ENCODE measurements at places on chromosomes 4 and X. TPM values are rescaled to one million over a fixed set of nuclear protein-coding genes. Genes with fewer than 3 reads are reported as not detected.

- DNase-seq, result no peak
Observed at GRCh38 chr4:185113340-185113739, 29.7 kb upstream of the SLC25A4 start.

DNA sequence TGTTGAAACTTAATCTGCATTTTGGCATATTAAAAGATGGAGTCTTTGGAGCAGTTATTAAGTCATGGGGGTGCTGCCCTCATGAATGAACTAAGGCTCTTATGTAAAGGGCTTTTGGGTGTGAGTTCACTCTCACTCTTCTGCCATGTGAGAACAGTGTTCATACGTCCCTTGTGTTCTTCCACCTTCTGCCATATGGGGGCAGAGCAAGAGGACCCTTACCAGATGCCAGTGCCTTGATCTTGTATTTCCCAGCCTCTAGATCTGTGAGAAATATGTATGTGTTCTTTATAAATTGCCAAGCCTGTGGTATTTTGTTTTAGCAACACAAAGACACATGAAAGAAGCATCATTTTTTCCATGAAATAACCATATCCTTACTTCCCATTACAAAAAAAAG lies 213.9 kb downstream of the SPOCK3 start:
- DNase-seq, result no peak

DNA sequence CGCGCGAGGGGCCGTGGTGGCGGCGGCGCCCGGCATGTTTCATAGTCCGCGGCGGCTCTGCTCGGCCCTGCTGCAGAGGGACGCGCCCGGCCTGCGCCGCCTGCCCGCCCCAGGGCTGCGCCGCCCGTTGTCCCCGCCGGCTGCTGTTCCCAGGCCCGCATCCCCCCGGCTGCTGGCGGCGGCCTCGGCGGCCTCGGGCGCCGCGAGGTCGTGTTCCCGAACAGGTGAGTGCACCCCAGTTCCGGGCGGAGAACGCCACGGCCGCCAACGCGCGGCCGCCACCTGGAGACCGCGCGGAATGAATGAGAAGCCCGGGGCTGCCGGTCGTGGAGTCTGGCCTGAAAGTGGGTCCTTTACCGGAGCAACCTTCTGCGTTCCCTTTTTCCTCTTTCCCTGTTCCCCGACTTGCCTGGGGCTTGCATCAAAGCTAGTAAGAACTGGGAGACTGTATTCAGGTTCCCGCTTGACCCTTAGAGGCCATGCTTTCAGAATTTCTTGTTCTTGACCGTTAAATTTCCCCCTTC lies 429 bp downstream of the NOCT start:
- peak; percentile 14 for DNase-seq

- DNase-seq, result no peak
Observed at GRCh38 chr4:159677521-159677920, 574.6 kb downstream of the RAPGEF2 start.

- DNase-seq, result peak; percentile 3
Observed at GRCh38 chrX:153029875-153030274, 26.4 kb upstream of the PNMA3 start.

- DNase-seq, result no peak
Observed at GRCh38 chr4:44522761-44523445, 74.3 kb upstream of the KCTD8 start.

DNA sequence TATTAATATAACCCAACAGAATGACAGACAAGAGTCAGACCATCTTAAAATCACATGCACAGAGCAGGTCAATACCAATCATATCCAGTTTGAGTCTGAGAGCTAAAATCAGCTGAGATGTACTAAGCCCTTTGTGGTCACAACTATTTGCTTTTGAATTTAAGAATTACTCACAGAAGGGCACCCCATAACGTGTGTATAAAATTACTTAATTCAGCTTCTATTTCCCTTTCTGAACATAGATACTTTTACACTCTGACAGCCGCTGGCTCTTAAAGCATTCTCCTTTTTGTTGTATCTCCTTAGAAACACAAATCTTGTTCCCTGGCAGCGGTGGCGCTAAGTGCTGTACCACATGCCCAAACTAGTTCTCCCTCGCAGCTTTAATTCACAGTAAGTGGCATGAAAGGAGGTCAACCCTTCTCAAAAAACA lies 14.8 kb upstream of the PPARGC1A start:
- no peak for DNase-seq

GRCh38 chr4:340011-340410 lies 2.4 kb downstream of the ZNF141 start:
- DNase-seq, result no peak

GRCh38 chr4:73609706-73610105 lies 10.5 kb downstream of the RASSF6 start:
- DNase-seq, result peak; percentile 16

- DNase-seq, result peak; percentile 23
Observed at GRCh38 chr4:81314897-81315470, 100.0 kb upstream of the PRKG2 start.

DNA sequence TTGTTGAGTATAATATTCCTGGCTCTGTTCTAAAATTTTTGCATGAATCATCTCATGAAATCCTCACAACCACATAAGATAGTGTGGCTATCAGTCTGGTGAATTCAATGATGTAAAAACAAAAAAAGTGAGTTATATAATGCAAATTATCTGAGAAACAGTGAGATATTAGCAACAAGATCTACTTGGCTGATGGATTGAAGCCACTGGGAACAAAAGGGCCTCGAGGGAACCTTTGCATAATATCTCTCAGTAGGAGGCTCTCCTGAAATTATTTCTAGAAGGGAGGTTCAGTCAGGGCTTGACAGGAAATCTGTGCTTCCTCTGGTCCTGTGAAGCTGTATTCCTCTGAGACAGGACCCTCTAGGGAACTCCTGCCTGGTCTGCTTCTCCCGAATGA lies 30.1 kb upstream of the NUP54 start:
- no peak for DNase-seq

DNA sequence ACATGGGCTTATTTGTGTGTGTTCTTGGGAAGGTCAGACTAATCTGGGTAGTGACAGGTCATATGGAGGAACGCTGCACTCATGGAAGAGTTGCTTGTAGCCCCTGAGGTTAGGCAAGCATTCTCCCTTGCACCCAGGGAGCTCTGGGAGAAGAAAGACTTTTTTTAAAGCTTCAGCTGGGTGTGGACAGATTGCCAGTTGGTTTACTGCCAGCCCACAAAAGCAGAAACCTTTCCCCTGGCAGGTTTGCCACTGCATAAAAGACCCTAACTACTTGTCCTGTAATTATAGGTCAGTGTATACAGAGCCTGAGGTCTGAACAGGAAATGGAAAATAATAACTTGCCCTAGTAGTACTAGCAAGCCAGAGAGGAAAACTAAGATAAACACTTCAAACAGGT lies 7.4 kb upstream of the NFKB1 start:
- no peak for DNase-seq

DNA sequence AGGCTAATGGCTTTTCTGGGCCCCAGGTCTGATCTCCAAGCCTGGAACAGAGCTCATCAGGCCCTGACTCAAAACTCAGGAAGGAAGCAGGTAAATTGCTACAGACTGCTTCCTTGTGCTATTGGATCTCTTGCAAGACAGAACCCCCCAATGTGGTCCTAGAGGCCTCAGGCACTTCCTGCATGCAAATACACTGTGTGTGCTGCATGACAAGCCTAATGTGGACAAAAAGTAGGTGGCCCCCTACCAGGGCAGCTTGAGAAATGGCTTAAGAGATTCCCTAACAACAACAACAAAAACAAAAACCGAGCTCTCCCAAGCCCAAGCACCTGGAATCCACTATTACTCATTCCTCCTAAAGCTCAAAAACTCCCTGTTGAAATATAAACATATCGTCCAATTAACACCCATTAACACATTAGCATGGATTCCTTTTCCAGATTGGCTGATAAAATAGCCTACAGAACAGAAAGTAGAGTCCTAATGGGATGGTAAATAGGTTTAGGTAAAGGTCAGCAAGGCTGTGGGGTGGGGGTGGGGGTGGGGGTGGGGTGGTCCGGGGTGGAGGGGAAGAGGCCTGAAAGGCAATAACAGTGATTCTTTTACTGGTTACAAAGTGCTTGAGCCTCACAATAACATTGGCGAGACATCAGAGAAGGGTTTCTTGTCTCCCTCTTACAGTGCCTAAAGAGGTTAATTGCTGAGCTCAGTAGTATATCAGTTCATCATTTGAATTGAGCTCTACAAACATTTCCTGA lies 24.1 kb upstream of the FGF16 start:
- DNase-seq, result no peak

GRCh38 chrX:23394421-23394820 lies 59.8 kb downstream of the PTCHD1 start:
- DNase-seq, result no peak

DNA sequence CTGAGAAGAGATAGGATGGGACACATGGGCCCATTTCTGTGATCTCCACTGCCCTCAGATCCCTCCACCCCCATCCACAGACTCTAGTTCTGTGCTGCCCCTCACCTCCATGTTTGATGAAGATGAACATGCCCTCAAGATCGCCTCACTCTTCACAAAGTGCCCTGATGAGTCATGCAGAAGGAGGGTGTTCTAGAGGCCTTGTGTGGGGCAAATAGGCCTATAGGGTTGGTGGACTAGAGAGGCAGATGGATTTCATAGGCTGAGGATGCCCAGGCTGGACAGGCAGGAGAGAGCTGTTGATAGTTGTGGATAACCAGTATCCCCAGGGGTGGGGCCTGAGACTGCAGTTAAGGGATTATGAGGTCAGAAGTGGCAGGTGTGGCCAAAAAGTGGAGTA lies at the start of gene CXorf65:
Gene CXorf65 (minus strand): TSS at position 314 of the 400 bp plus-strand sequence. CDS start 184 bp downstream, at position 130.
- DNase-seq, result no peak

DNA sequence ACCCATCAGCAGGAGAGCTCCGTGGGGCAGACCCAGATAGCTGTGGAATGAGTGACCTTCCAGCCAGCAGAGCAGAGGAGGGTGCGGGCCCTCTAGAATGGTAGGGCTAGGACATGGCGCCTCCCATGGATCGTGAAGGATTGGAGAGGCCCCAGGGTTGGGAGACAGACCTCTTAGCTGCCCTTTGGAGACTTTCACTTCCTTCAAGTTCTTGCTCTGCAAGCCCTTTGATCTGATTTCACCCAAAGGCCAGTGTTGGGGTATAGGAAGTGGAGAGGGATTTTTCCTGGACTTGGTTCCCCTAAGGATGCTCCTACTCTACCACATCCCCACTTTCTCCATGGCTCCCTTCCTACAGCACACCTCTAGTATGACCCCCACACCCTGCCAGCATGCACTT lies 3.0 kb downstream of the SASH3 start:
- DNase-seq, result no peak

Gene GNRHR
- total RNA-seq, result not detected

Gene TAF1
- 34.3 TPM for total RNA-seq

Gene C1QTNF7
- not detected for total RNA-seq

Gene FAM149A
- 1.5 TPM for total RNA-seq
